Large intestine (tissue), 12 donors: ENCODE measurements at places on chromosomes 12 and 14. TPM values are rescaled to one million over a fixed set of nuclear protein-coding genes. Genes with fewer than 3 reads are reported as not detected.

The PAH gene
- polyA plus RNA-seq, result 172 TPM

DNA sequence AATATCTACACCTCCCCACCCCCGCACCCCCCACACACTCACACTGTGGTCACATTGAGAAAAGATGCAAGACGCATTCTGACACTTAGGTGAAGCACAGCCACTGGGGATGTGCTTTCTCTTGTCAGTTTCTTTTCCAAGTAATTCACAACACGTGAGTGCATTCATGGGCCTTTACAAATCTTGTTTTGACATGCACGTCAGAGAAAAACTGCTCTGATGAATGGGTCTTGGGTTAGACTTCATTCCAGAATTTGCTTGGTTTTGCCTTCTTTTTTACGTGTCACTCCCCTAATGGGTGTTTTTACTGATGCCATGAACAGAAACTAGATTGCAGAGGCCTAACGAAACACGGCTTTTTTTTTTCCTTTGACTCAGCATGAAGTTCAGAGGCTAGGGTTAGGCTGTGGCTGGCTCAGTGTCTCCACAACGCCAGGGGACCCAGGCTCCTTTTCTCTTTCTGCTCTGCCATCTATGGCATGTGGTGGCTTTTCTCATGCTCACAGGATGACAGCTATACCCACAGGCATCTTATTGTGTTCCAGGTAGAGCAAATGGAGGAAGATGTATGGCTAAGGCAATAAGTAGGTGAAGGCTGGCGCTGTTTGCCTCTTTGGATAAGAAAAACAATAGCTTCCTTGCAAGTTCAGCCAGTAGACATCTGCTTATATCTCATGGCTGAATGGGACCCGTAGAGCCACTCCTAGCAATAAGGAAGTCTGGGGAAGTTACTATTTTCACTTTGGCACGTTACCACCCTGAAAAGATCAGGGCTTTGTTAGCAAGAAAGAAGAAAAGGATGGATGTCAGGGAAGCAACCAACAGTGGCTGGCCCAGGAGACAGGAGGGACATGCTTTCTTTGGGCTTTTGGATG, 253.3 kb downstream of the SLC15A4 start:
- no peak for DNase-seq

DNA sequence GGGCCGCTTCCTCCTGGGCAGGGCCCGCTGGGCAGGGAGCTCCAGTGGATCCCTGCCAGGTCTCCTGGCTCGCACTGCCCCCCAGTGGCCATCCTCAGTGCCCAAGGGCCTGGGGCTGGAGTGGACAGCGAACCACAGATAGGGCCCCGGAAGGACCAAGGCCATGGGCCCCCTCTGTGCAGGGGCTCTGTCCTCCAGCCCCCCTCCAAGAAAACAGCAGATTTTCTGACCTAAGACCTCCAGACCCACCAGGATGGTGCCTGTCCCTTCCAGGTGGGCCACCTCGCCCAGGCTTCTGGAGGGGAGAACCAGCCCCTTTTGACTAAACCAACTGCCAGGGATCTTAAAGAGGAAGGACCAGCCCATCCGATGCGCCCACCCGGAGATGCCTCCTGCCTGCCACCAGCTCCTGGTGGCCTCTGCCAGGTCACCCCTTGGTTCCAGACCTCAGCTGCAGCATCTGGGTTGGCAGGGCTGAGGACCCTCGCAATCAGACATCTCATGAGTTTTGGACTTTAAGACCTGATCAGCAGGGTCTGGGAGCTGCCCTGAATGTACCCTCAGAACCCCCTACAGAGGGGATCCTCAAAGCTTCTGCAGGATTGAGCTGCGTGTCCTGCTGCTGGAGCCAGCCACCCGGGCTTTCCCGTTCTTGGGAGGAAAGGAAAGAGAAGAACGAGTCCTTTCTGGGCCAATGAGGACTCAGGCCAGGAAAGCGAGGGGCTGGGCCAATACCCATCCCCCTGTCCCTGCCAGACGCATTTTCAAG, 325.8 kb upstream of the DIO3 start:
- DNase-seq, result peak; percentile 67

DNA sequence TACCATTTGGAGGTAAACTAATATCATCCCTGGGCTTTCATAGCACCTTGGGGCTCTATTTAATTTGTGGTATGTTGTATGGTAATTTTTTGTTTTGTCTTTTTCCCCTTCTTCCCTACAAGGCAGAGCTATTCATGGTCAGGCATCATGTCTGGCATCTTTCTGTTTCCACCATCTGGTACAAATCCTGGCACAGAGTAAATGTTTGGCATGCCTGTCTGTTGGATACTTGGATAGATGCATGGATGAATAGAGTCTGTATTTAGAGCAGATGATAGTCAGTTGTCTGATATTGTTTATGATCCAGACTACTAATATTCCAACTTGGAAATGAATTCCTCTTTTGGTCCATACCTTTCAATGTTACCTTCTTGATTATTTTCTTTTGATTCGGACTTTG, 139.8 kb downstream of the NEDD1 start:
- no peak for DNase-seq

The C12orf60 gene
- 1.8 TPM for polyA plus RNA-seq

- DNase-seq, result no peak
Observed at GRCh38 chr12:26783131-26783526, 49.9 kb downstream of the ITPR2 start.

DNA sequence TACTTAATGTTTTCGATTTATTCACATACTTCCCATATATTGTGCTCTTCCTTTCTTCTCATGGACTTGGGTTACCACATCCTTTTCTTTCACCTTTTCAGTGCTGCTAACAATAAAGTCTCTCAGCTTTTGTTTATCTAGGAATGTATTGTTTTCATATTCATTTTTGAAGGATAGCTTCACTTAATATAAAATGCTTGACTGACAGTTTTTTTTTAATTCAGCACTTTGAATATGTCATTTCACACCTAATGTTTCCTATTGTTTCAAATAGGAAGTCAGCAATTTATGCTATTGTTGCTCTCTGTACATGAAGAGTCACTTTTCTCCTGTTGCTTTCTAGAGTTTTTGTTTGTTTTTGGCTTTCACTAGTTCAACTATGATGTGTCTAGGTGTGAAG, 738.3 kb upstream of the STXBP6 start:
- no peak for DNase-seq

GRCh38 chr14:34199585-34199984, 248.7 kb upstream of the EGLN3 start:
- no peak for DNase-seq

The CLEC9A gene
- polyA plus RNA-seq, result 2.5 TPM

The POTEG gene
- polyA plus RNA-seq, result not detected
